AG08395 (cell line): ENCODE measurements at places on chromosomes 16 and 17.

- no peak for DNase-seq
Measured at GRCh38 chr17:39564211-39564848, 43.4 kb downstream of the NEUROD2 start.

DNA sequence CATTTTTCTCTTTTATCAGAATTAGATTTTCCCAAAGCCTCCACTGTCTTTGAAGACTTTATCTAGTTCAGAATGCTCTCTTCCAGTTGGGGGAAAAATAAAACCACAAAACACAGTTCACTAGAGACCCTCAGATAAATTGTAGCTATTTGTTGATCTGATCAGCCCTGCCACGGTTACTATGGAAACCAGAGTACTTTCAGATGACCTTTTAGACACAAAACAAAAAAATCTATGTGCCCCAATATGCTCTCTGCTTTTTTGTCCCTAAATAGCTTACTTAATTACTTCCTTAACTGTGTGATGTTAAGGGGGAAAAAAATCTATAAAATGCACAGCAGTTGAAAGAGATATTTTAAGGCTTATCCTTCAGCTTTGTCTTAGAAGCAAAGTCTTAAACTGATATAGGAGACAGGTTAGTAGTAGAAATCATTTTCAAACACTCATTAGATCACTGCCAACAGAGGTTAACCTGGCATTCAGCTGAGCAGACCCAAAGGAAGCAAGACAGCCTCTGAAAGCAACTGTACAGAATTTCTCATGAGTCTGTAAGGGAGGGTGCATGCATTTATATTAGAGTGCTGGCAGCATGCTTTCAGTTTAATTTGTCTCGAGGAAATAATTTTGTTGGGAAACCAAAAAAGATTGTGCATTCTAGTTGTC, 129.9 kb upstream of the CACNG5 start:
- DNase-seq, result no peak

DNA sequence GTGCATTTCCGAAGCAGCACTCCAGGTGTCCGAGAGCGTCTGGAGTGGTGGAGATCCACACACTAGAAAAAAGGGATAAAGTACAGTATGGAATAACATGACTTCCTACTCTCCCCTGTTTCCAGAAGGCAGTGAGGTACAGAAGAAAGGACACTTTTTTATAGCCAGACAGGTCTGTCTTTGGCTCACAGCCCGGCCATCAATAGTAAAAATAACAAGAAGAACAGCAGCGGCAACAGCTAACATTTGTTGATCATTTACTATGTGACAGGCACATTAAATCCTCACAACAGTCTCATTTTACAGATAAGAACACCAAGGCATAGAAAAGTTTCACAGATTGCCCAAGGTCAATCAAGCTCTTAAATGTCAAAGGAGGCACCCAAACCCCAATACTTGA, 16.2 kb downstream of the DYNLRB2 start:
- DNase-seq, result no peak

DNA sequence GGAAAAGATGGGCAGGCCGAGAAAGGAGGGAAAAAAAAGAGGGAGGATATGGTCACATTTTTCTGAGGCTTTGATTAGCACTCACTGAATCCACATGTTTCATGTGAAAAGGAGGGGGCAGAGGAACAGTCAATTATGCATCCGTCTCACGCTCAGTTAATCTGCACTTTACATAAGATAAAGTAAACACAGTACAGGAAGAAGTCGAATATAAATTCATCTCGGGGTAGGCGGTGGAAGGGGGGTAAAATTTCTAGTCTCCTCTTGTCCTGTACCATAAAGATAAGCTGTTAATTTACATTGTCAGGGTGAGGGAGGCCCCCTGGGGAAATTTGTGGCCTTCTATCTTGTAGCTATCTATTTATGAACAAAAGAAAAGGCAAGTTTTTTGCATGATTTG, 73.1 kb upstream of the CES5A start:
- DNase-seq, result no peak

GRCh38 chr17:31479062-31479408, 87.6 kb downstream of the RAB11FIP4 start:
- DNase-seq, result no peak

DNA sequence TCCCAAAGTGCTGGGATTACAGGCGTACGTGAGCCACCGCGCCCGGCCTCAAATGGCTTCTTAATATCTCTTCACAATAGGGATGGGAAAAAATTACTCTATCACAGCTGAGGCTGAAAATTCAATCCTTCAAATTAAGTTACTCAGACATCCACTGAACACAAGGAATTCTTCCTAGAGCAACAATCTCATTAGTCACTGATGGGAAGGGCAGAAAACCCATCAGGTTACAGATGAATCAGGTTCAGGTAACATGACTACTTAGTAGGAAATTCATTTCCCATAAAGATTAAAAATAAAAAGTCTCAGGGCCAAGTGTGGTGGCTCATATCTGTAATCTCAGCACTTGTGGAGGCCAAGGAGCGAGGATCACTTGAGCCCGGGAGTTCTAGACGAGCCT, 42.5 kb upstream of the ABR start:
- no peak for DNase-seq

DNA sequence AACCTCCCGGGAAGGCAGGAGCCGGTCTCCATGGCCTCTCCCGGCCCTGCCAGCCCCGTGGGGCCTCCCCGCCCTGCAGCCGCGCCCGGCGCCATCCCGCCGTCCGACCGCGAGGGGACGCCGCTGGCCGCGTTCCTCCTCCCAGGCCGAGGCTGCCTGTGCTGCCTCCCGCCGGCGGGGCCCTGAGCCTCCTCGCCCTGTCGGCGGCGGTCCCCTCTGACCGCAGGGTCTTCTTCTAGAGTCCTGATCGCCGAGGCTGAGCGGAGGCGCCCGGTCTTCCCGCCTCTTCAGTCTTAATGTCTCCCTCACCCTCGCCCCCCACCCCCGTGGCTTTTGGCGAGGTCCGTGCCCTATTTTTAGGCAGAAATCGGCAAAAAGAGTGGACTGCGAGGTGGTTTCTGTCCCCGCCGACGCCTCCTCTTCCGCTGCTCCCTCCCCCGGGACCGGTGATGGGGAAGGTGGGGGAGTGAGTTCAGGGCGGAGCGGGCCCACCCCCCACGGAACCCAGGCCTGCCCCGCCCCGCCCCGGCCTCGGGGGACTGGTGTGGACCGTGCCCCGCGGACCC, 794 bp upstream of the CPNE7 start:
- peak; percentile 93 for DNase-seq

- no peak for DNase-seq
Measured at GRCh38 chr16:31532896-31533295, 5.2 kb downstream of the AHSP start.

DNA sequence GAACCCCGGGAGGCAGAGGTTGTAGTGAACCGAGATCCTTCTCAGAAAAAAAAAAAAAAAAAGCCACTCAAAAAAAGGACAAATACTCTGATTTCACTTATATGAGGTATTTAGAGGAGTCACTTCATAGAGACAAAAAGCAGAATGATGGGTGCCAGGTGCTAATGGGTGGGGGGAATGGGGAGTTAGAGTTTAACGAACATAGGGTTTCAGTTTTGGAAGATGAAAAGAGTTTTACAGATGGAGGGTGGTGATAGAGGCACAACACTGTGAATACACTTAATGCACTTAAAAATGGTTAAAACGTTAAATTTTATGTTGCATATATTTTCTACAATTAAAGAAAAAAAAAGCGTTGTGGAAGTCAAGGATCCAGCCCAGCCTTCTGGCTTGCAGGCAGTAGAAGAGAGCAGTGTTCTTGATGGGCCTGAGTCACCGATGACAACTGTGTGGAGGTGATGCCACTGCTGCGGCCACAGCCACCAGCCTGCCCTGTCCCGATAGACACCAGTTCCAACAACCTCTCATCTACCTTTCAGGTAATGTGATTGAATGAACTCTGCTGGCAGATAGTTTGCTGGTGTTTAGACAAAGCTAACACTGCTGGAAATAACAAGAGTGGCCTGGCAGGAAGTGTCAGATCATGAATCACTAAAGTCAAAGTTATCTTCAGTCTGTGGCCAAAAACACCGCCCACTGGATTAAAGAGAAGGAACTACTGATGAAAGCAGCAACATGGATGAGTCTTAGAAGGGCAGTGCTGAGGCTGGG, 49.9 kb upstream of the COX10 start:
- DNase-seq, result peak; percentile 36

GRCh38 chr17:82486231-82487094, 27.9 kb downstream of the NARF start:
- no peak for DNase-seq

DNA sequence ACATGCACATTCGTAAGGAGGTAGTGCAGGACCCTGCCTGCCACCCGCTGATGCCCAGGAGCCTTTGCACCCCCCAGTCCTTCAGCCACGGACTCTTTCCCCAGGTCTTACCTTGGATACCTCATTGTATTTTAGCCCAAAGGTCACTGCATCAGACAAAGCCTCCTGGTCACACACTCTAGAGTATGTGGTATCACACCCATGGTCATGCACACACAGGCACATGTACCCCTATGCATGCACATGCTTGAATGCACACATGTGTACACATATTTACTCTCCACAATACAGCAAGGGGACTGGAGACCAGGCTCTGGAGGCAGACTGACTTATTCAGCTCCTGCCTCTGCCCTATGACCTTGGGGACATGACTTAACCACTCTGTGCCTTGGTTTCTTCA, 357.5 kb downstream of the C16orf95 start:
- no peak for DNase-seq

DNA sequence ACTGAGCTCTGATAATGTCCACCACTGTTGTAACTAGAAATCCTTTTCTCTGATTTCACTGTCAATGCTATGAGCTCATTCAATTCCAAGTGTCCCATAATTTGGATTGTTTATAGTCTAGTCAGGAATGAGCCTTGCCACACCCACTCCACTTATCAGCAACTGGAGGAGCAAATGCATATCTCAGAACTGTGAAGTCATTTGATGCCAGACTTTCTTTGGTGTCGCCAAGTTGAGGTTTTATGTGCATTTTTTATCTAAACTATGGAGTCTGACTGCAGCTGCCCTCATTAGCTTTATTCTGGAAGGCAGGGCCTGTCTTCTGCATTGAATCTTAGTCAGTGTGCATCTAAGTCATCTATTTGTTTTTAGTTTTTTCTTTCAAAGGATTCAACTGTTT, 361.3 kb downstream of the PMP22 start:
- no peak for DNase-seq

DNA sequence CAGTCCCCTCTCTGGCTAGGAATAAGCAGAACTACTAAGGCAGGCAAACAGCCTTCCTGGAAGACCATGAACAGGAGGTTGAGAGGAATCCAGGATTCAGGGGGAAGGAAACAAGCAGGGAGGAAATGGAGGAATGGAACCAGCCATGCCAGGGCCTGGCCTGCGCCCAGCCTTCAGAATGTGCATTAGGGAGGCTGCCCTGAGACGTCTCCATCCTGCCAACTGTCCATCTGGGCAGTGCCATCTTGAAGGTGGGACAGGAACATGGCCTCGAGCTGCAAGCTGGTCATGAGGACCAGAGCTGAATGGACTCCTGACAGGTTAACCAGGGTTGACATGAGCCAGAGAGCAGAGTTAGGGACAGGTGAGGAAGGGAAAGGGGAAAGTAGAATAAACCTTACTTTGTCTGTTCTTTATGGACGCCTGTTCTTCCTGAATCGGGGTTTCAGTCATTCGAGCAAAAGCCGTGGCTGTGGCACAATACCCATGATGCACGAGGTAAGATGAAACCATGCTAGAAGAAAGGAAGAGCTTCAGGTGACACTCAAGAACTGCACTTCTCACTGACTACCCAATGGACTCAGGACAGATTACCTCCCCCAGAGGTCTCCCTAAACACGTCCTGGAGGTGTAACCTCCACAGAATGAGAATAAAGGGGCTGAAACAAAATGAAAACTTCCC, 12.1 kb upstream of the GFOD2 start:
- no peak for DNase-seq

DNA sequence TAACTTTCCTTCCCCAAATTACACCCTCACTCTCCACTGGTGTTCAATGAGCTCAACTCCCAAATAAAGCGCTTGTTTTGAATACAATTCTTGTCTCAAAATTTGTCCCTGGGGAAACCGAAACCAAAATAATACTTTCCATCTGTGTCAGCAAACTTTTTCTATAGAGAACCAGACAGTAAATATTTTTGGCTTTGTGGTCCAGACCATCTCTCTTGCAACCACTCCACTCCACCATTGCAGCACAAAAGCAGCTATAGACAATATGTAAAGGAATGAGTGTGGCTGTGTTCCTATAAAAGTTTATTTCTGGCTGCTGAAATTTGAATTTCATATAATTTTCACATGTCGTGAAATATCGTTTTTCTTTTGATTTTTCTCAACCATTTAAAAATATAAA, 84.6 kb upstream of the ERCC4 start:
- DNase-seq, result no peak
